ENCODE measurements at places on chromosomes 11 and 22.

DNA sequence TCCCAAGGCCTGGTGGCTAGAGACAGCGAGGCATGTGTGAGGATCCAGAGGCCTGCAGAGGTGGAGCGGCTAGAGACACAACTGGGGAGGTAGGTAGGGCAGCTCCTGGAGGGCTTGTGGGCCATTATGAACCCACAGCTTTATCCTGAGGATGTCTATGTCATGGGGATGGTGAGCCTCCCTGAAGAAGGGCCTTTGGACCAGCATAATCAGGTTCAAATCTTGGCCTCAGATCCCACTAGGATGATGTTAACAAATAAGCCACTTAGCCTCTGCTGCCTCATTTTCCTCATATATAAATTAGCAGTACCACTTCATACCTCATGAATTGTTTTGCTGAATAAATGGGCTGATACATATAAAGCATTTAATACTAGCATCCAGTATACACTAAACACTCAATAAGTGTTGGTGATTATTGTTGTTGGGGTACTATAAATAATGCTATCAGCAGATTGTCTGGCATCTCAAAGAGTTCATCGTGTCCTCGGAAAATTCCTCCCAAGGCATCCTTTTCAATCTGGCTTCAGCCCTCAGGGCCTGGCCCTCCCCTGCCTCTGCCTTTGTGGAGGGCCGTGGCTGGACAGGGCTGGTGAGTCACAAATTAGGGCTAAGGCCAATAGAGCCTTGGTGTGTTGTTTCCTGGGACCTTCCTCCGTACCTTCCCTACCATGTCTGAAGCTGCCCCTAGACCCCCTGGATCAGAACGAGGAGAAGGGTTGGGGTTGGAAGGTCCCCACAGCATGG lies 30.9 kb upstream of the LRRC32 start:
- no peak for DNase-seq

- no peak for DNase-seq
These were observed 155.3 kb downstream of the MIAT start for GRCh38 chr22:26812731-26813130.

DNA sequence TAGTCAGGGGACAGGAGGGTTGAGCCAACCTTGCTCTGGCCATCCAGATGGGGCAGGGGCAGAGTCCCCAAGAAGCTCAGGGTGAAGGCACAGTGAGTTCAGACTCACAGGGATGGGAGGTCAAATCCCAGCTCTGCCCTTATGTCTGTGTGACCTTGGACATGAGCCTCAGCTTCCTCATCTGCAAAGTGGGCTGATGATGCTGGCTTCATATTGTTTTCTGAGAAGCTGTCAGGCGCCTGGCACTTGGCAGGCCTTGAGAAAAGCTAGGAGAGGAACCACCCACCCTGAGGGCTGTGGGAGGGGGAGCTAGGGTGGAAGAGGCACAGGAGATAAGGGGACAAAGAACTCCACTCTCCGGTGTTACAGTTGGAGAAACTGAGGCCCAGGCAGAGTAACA lies 23.6 kb downstream of the CYTH4 start:
- DNase-seq = no peak

GRCh38 chr11:118079491-118079890 lies 2.6 kb downstream of the TMPRSS4 start:
- no peak for DNase-seq

GRCh38 chr11:34299284-34299972 lies 58.4 kb downstream of the ABTB2 start:
- DNase-seq = no peak

- no peak for DNase-seq
These were observed 12.2 kb upstream of the RHOD start for GRCh38 chr11:67044496-67044895.

Measured in activated T-cell treated with anti-CD3 and anti-CD28 coated beads for 1 hour (primary cell).